RWPE2 (cell line): ENCODE measurements at places on chromosomes 5 and 9.

DNA sequence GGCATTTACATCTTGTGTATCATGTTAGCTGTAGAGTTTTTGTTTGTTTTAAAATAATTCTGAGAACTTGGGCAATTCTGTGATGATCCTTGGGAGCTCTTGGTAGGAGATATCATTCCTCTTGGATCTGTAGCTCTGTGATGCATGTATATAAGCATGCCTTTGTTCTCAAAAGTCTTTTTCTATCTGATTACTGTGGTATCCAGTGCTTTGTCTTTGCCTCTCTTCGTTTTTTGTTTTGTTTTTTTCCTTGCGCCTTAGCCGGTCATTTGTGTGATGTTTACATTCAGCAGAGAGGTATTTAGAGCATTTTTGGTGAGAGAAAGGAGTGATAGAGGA lies 110.0 kb downstream of the PAM start:
- DNase-seq: no peak

- DNase-seq: no peak
Observed at GRCh38 chr5:79181419-79182022, 54.4 kb upstream of the JMY start.

DNA sequence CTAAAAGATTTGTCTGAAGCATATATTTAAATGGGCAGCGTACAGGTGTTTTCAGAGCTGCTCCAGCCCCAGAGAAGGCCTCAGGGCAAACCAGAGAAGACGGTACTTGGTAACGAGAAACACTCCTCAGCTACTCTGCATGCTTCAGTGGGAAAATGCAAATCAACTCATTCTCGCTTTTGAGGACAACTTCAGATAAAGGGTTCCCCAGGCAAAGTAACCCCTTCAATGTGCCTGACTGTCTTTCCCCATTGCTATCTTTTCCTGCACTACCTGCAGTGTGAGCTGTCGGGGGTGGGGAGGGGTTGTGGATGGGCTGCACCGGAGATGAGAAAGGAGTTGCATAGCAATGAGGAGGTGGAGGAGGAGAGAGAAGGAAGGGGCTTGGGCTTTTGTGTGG lies 339.7 kb upstream of the CLINT1 start:
- no peak for DNase-seq

DNA sequence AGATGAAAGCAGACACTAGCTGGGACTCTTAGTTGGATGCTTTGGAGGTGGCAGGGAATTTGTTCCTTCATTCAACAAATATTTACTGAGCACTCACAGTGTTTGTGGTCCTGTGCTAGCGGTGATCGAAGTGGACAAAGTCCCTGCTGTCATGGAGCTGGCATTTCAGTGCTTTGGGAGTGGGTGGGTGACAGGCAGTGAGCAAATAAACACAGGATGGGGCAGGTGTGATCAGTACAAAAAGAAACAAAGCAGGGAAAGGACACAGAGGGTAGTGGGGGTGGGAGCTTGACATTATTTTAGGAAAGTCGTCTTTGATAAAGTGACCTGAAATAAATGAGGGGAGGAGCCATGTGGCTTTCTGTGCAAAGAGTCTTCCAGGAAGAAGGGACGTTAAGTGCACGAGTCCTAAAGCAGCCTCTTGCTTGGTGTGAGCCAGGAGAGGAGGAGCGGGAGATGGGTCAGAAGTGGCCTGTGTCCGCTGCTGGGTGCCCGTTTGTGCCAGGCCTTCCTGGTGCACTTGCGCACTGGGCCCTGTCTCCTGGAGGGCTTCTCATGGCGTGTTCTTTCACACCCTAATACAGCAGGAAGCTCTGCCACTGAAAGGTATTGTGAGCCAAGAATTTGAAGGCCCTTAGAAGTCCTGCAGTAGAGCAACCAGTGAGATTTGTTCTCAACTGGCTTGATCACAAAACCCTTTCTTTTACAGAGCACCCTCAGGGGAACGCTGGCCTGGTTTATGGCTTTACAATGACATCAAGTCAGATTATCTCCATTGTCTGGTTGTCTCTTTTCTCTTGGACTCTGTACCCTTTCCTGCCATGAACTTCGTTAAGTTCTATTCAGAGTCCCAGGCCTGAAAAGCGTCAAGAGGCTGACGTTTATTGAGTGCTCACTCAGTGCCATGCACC lies 14.8 kb downstream of the NDST1 start:
- DNase-seq: no peak

DNA sequence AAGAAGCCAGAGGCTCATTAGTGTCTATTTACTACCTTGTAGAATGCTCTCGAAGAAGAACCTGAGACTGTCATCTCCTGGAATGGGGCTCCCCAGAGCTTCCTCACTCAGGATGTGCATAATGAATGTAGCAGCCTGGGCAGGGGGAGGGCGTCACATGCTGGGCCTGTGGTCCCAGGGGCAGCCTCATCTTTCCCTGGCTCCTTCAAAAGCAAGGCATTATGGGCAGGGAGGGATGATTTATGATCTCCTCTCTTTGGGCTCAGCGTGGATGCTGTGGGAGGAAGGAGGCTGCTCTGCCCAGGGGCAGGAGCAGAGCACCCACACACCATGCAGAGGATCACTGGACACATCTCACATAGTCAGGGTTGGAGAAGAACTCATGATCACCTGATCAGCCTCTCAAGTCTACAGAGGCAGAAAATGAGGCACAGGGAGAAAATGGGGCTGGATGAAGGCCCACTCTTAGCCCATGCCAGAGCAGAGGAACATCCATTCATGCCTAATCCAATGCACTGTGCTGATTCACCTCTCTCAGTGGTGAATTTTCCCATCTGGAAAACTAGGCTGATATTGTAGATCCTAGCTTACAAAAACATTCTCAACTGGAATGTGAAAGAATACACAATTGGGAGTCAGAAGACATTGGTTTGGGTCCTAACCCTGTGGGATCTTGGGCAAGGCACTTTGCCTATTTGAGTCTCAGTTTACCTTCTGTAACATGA lies 173.7 kb downstream of the CARTPT start:
- no peak for DNase-seq

- no peak for DNase-seq
Observed at GRCh38 chr9:70950270-70950669, 171.2 kb downstream of the TRPM3 start.

DNA sequence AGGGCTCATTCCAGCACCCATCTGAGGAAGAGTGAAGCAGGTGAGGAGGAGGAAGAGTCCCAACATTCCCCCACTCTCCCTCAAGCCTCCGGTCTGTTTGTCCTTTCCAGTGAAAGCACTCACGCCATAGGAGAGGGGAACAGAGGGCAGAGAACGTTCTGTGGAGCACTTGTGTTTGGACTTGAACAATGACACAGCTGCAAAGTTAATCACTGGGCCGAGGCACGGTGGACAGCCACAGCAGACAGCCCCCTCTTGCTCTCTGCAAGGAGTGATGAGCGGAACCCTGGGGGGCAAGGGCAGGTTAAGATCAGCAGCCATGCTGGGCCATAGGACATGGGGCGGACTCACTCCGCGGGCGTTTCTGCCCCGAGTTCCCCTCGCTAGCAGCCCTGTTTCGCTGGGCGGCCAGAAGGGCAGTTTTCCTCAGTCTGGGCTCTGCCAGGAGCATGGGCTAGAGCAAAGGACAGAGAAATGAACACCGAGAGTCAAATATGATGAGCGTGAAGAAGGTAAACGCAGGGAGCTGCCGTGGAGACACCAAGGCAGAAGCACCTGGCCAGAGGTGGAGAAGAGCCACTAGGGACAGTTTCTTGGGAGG lies 185.7 kb downstream of the GAPVD1 start:
- no peak for DNase-seq

- no peak for DNase-seq
Observed at GRCh38 chr9:28001096-28001495, 427.8 kb upstream of the C9orf72 start.

DNA sequence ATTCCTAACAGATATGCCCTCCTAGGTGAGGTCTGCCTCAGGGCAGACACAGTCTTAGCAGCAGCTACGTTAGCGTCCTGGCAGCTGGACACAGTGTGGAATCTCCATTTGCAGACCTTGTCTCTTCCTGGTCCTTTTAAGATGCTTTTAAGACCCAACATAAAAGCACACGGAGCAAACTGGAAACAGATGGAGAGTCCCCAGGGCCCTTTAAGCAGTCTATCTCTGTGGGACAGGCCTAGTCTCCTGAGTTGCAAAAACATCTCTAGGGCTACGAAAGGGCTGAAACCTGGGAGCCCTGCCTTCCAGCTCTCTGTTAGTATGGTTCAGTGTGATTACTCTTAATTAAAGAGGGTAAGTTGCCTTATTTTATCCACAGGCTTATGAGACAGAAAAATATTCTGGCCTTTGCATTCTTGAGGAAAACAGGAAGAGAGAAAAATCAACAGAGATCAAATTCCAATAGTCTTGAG lies 66.0 kb upstream of the GNA14 start:
- no peak for DNase-seq

GRCh38 chr5:146644831-146645230 lies 128.8 kb upstream of the GPR151 start:
- no peak for DNase-seq

DNA sequence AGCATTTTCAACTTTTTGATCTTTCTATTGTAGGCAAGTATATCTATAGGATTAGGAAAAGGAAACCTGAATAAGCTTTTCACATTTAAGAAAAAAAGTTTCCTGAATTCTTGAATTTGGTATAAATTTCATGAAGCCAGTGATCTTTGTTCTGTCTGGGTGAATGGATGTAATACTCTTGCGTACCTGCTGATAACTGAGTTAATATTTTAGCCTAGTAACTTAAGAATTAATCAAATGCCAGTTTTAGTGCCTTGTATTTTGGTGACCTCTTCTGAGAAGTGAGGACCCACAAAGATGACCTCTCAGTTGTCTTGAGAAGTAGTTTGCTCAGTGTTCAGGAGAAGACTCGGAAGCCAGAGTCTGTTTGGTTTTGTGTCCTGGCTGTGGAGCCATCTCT lies 77.9 kb downstream of the UHRF2 start:
- no peak for DNase-seq

- DNase-seq: no peak
Observed at GRCh38 chr9:99140685-99141314, 35.9 kb downstream of the TGFBR1 start.

DNA sequence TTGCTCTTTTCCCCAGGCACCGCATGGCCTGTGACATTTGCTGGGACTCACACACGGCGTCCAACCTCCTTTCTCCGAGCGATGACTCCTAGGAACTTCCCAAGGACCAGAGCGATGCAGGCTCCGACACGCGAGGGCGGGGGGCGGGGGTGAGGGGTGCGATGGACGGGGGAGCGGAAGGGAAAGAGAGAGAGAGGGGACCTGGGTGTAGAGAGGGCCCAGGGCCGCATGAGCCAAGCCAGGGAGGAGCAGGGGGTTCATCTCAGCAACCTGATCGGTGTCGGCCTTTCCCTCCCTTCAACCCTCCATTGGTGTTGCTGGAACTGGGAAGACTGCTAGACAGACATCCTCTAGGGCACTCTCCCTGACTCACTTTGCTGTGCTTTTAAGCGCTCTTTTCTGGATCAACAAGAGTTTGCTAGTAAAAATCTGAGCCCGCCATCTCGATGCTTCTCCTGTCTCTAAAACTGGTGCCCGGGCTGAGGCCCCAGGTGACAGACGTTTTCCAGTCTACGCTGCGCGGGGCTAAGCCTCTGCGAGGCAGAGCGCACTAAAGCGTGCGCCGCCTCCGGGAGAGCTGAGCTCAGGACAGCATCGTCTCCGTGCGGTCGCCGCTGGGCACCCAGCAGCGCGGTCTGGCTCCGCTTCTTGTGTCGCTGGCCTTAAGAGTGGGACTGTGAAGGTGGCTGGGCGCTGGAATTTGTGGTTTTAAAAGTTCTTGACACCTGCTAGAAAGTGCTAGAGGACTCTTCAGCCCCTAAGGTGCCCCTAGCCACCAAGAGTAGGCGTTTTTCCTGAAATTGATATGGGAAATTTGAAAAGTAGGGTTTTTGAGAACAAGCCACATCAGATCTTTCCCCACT lies 1.0 kb upstream of the TSLP start:
- no peak for DNase-seq

- DNase-seq: no peak
Observed at GRCh38 chr5:170499621-170500020, 4.2 kb upstream of the KCNIP1 start.

- DNase-seq: no peak
Observed at GRCh38 chr5:51468196-51468595, 84.9 kb downstream of the ISL1 start.

GRCh38 chr9:124875501-124875900 lies 13.6 kb downstream of the ARPC5L start:
- no peak for DNase-seq

GRCh38 chr5:141121985-141122384 lies 367 bp downstream of the PCDHB4 start:
- no peak for DNase-seq

DNA sequence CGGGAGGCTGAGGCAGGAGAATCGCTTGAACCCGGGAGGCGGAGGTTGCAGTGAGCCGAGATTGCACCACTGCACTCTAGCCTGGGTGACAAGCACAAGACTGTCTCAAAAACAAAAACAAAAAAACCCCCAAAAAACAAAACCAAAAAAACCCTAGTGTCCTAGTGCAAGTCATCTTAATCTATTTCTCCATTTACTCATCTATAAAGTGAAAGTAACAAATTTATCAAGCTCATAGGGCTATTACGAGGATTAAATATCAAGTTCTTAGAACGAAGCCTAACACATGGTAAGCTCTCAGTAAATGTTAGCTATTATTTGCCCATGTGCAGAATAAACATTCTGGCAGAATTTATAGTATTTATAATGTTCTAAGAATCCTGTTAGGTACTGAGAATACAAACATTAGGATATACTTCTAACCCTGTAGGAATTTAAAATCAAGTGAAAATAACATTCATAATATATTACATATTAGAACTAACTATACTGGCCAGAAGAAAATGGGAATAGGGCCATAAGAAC lies 45.0 kb downstream of the GOLPH3 start:
- no peak for DNase-seq

GRCh38 chr9:136522314-136523237 lies 23.3 kb downstream of the NOTCH1 start:
- DNase-seq: no peak

GRCh38 chr5:132419502-132420468 lies 50.3 kb downstream of the SLC22A5 start:
- no peak for DNase-seq

DNA sequence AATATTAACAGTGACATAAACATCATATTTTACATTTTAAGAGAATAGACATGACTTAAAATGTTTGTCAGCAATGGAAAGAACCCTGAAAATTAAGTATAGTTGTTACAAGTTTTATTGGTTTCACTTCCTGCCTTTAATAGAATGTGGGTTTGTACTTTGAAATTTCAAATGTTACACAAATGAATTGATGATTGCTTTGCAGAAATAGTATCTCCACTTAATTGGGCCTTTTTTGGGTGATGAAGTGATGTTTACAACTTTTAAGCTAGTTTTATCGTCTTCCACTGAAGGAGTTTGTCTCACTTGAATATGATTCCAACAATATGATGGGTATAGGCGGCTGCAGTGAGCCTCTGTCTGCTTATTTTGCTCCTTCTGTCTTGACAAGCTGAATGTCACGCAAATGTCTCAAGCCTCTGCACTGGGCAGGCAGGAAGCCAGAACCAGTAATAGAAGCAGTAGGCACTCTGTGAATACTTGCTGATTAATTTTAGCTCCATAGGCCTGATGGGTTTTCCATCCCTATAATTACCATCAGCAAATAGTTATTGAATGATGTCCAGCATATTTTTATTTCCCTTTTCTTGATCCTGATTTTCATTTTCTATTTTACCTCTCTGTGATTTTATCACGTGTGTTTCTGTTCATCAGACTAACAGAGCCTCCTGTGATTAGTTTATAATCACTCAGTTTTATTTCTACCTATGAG lies 10.6 kb upstream of the NR3C1 start:
- DNase-seq: no peak
